ENCODE measurements at places on chromosomes 4 and X.

- DNase-seq = no peak
Observed at GRCh38 chr4:56038487-56039162, 89.9 kb downstream of the CEP135 start.

- no peak for DNase-seq
Observed at GRCh38 chrX:111090458-111090857, 5.5 kb upstream of the PAK3 start.

DNA sequence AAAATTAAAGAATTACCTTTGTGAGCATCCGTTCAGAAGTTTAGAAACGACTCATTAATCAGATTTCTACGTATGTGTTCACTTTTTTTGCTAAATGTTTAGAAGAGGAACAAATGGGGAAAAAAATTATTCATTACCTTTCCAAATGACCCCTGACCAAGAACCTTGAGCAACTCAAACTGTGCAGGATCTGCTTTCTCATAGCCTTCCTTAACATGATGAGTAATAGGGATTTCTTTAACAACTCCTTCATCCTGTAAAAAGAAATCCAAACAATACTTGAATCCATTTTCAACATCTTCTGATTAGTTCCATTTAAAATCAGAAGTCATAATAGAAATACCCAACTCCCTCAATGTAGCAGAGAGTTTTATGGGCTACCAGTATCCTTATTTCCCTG lies 32.1 kb downstream of the RPS6KA6 start:
- no peak for DNase-seq

DNA sequence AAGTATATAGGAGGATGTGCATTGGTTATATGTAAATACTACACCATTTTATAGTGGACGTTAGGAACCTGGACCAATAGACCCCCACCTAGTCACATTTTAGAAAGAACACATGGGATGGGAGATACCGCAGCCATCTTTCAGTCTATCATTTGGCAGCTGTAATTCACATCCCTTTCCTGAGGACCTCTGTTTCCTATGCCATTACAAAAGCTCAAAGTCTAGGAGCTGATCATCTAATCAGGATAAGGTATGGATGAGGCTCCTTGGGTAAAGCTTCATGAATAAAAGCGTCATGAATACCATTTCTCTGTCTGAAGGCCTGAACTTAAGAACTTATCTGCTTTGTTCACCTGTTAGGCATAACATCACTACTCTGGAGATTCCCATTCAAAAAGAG lies 31.1 kb downstream of the OCIAD1 start:
- no peak for DNase-seq

GRCh38 chr4:3313139-3313538 lies 20.3 kb downstream of the RGS12 start:
- DNase-seq = no peak

- DNase-seq = no peak
Observed at GRCh38 chrX:155899366-155899765, 18.2 kb downstream of the VAMP7 start.

- no peak for DNase-seq
Observed at GRCh38 chr4:37967736-37968135, 7.5 kb downstream of the PTTG2 start.

DNA sequence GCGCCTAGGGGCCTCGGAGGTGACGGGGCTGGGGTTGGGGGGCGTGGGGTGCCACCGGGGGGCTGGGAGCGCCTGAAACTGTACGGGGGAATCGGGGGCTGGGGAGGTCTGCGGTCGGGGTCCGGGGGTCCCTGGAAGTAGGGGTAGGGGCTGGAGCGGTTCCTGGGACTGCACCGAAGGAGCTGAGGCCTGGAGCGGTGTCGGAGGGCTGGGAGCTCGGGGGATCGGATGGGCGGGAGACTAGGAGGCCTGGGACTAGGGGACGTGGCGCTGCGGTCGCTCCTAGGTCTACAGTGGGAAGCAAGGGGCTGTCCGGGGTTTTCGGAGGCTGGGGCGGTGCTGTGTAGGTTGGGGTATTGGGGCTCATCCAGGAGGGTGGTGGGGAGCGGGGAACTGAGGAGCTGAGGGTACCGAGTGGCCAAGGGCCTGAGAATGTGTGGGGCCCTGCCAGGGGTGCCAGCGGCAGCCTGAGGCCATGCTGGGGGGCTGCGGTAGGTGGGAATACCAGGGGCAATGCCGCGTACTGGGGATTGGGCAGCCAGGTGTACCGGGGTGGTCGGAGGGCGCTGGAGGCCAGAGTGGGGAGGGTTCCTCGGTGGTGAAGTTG lies 562 bp downstream of the AKAP17A start:
- peak; percentile 35 for DNase-seq

- no peak for DNase-seq
Observed at GRCh38 chr4:159352609-159353008, 249.7 kb downstream of the RAPGEF2 start.

DNA sequence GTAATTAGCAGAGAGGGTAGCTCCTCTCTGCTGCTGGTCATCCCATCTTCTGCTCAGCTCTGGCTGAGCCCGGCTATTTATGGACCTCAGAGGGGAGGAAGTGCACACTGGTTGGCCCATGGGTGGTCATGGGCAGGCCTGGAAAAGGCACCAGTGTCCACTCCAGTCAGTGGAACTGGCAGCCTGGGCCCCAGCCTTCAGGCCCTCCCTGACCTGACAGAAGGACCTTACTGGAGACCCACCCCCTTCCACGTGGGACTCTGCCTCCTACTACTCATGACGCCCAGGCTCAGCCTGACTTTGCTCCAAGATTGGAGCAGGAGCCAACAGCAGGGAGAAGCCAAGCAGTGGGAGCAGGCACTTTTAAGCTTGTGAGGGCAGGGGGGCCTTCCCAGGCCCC lies 8.0 kb upstream of the ART3 start:
- DNase-seq = no peak

DNA sequence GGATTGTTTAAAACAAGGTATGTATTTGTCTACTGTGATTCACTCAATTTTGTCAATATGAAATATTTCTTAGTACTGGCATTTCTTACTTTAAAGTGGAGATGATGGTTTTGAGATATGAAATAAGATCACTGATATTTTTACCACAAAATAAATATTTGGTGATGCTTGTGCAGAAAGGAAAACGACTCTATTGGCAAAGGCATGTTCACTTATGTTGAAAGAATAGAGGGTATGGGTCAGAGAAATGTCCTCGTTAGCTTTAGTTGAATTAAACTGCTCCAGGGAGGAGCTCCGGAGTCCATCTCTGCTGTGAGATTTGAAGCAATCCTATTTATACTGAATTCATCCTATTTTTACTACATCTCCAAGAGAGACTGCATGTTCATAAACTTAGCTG lies 84.2 kb downstream of the SH3BGRL start:
- DNase-seq = no peak

- DNase-seq = no peak
Observed at GRCh38 chrX:132563976-132564375, 75.1 kb upstream of the MBNL3 start.

DNA sequence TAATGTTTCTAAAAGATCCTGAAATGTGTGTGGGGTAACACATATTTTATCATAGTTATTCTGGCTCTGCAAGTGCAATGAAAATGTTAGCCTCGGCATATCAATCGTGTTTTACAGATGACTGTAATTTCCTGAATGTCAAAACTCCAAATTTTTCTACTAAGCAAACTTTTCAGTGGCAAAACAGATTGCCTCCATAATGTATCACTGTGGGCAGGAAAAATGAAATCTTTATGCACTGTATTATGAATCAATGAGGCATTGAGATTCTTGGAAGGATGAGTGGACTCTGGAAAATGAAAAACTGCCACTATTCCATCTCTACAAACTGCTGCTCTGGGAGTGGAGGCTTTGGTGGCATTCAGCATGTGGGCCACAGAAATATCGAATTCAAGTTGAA lies 160.1 kb upstream of the MBNL3 start:
- DNase-seq = no peak

Data from stimulated activated naive CD8-positive, alpha-beta T cell treated with anti-CD3 and anti-CD28 coated beads, Interleukin-15, Interleukin-2, amounts not matched to agents 100 U/mL and 50 U/mL, for 24 hours (primary cell).